ENCODE measurements at places on chromosomes 16 and 17.

DNA sequence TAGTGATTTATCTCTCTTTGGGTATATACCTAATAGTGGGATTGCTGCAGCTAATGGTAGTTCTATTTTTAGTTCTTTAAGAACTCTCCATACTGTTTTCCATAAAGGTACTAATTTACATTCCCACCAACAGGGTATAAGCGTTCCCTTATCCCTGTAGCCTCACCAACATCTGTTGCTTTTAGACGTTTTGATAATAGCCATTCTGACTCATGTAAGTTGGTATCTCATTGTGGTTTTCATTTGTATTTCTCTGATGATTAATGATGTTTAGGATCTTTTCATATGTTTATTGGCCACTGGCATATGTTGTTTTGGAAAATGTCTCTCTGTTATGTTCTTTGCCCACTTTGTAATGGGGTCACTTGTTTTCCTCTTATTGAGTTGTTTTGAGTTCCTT lies 88.5 kb upstream of the ZNF267 start:
- DNase-seq, result no peak

DNA sequence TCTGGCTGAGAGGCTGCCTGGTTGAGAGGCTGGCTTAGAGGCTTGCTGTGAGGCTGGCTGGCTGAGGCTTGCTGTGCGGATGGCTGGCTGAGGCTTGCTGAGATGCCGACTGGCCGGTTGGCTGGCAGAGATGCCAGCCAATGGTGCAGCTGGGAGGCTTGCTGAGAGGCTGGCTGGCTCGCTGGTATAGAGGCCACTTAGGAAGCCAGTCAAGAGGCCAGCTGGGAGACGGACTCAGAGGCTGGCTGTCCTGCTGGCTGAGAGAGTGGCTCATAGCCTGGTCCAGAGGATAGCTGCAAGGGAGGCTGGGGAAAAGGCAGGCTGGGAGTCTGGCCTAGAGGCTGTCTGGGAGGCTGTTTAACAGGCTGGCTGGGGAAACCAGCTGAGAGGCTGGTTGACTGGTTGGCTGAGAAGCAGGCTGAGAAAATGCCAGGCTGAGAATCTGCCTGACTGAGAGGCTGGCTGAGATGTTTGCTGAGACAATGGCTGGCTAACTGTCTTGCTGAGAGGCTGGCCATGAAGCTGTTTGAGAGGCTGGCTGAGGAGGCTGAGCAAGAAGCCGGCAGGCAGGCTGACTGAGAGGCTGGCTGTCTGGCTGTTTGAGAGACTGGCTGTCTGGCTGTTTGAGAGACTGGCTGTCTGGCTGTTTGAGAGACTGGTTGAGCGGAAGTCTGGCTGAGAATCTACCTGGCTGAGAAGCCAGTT lies 37.5 kb upstream of the ACSM2B start:
- DNase-seq, result no peak

GRCh38 chr17:57425903-57426880 lies 169.9 kb downstream of the MSI2 start:
- no peak for DNase-seq

- DNase-seq, result no peak
Observed at GRCh38 chr16:89482817-89483205, 7.5 kb downstream of the ANKRD11 start.

- DNase-seq, result no peak
Observed at GRCh38 chr16:77599793-77600415, 122.4 kb upstream of the NUDT7 start.

DNA sequence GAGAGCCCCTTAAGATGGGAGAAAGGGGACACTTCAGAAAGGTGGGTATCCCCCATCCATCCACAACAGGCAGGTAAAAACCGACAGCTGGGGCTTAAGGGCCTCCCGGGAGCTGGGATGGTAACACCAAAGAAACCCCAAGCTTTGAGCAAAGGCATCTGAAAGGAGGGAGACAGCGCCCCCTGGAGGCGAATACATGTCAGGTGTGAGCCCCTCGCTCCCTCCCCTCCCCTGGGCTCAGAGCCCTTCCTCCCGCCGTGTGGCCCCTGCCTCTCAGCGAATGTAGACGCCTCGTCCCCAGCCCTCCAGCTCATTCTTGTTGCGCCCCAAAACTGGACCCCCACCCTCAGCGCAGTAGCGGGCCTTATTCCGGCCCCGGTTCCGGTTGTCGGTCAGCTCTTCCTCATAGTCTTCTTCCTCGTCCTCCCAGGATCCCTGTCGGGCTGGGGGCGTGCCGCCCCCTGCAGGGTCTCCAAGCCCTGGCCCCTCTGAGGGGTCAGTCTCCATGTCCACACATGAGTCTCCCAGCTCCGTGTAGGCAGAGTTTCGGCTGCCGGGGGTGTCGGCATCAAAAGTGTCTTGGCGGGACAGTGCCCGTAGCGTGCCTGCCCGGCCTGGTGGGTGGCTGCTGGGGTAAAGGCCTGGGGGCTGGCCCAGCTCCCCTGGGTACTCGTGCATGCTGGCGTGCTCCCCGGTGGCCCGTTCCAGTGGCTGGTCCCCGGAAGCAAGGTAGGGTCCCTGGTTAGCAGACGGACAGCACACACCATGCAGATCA lies 9.1 kb upstream of the ARL5C start:
- DNase-seq, result peak; percentile 28

GRCh38 chr16:48434653-48435317 lies 49.6 kb upstream of the SIAH1 start:
- no peak for DNase-seq

DNA sequence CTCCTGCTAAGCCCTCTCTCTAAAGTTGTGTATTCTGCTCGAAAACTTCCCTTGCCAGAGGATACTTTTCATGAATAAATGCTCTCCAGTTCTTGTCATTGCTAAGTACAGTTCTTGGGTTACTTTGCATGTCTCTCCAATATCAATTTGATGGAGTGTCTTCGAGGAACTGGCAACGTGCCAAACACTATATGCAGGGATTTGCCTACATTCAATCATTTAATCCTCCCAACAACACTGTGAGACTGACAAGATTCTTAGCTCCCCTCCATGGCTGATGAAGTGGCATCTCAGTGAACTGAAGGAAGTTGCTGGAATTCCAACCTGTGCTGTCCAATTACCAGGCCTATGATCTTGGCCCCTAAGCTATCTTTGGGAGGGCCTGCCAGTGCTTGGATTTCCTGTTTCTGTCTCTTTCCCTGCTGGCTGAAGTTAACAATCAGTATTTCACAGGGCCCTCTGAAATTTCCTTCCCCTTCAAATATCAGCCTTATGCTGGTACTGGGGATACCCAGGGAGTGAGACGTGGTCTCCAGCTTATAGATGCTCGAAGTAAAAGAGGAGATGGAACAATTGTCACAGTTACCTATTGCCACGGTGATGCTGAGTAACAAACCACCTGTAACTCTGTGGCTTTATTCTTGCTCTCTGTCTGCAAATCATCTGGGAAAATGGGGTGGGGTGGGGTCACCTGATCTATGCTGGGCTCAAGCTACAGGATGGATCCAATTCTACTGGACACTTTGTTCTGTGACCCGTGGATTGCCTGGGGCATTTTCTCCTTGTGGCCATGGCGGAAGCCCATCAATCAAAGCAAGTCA lies 19.4 kb upstream of the CRISPLD2 start:
- DNase-seq, result no peak

GRCh38 chr16:14097182-14097959 lies 26.3 kb downstream of the MRTFB start:
- DNase-seq, result no peak

- DNase-seq, result no peak
Observed at GRCh38 chr16:79360267-79360666, 240.3 kb downstream of the MAF start.

DNA sequence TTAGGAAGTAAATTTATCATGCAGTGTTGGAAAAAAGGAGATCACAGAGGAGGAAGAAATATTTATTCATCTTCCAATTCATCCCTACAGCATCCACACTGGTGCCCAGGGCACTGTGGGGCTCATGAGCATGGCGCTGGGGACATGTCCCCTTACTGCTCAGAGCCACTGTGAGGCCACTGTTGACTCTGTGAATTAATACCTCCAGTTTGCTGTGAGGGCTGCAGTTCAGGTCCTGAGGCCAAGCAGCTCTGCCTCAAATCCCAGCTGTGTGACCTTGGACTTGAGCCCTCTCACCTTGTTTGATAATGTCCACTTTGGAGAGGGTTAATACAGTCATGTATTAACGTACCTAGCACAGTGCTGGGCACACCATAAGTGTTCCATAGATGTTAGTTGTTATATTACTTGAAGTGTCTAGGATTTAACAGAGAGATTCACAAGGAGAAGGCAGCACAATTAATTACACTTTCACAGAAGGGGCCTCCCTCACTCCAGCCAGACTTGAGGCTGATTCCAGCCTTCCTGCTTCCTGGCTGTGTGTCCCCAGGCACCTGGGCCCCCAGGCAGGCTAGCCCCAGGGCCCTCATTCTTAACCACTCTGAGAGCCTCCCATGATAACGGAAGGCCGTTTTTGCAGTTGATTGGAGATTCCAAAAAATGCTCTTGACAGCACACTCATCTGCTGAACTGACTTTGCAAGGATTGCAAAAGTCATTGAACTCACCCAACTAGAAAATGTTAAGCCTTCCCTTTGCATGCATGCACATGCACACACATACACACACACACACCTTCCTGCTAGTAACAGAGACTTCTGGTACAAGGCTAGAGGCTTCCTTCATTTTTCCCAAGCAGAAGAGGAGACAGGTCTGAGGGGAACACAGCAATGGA lies 29.4 kb downstream of the KATNIP start:
- DNase-seq, result no peak

DNA sequence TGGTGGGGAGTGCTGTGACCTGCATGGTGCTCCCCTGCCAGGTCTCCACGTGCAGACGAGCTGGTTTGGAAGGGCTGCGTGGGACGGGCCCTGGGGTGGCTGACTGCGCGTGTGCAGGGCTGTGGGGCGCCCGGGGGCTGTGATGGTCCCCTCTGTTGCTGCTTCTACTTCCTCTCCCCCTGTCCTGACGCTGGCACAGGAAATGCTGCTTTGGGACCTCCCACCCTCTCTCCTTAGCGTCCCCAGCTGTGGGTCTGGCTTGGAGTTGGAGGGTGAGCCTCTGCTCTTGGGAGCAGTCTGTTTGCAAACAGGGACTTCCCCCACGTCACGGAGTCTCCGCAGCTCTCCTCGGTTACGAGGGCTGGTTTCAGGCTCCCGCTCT lies 35.2 kb downstream of the TSC2 start:
- no peak for DNase-seq

GRCh38 chr17:18111330-18111971 lies 2.9 kb downstream of the MYO15A start:
- DNase-seq, result no peak

DNA sequence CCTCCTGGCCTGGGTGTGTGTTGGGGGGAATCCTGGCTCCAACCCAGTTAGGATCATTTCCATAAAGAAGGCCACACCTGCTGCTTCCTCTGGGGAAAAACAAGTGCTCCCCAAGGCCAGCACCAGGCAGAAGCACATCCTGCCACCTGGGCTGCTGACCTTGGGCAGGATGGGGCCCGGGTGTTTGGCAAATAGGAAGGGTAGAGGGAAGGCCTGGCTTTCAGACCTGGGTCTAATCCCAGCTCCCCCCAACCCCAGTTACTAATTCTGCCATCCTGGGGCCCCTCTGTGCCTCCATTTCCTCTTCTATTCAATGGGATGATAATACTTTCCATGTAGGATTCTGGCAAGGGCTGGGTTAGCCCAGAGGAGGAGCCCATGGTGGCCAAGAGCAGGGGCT lies 3.0 kb upstream of the NLRC5 start:
- DNase-seq, result no peak

DNA sequence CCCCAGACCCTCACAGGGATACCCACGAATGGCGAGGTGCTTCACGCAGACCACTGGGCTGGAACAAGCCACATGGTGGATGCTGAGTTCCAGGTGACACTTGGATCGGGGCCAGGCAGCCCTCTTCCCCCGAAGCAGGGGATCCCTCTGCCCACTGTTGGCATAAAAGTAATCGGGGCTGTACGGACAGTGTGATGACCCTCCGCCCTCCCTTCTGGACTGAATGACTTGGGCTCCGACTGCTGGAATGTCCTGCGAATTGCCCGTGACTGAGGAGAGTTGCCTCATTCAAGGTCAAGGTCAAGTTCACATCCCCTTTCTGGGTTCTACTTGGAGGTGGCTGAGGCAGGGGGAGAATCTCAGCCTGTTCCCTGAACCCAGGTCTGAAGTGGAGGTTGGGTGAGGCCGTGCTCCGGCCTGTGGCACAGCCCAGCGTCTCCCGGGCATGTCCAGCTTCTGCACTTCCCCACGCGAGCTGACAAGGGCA lies 28.5 kb upstream of the CREBBP start:
- no peak for DNase-seq

GRCh38 chr16:68331879-68332410 lies 21.1 kb downstream of the PRMT7 start:
- no peak for DNase-seq

DNA sequence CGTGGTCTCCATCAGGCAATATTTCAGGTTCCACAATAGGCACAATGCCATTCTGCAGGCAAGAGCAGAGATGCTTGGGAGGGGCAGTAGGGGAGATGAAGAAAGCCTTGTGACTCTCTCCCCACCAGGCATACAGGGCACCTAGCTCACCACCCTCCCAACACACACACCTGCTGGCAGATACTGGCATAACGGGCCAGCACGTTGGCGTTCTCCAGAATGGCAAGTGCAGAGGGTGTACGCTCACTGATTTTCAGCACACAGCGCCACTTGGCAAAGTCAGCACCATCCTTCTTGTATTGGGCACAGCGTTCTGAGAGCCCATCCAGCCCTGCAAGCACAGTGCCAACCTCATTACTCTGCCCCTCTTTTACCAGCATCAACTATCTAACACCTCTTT lies 2.2 kb downstream of the ALDOC start:
- no peak for DNase-seq

- no peak for DNase-seq
Observed at GRCh38 chr17:63930951-63931575, 1.1 kb downstream of the CD79B start.

- DNase-seq, result no peak
Observed at GRCh38 chr17:4509923-4510617, 11.4 kb downstream of the SPNS2 start.

DNA sequence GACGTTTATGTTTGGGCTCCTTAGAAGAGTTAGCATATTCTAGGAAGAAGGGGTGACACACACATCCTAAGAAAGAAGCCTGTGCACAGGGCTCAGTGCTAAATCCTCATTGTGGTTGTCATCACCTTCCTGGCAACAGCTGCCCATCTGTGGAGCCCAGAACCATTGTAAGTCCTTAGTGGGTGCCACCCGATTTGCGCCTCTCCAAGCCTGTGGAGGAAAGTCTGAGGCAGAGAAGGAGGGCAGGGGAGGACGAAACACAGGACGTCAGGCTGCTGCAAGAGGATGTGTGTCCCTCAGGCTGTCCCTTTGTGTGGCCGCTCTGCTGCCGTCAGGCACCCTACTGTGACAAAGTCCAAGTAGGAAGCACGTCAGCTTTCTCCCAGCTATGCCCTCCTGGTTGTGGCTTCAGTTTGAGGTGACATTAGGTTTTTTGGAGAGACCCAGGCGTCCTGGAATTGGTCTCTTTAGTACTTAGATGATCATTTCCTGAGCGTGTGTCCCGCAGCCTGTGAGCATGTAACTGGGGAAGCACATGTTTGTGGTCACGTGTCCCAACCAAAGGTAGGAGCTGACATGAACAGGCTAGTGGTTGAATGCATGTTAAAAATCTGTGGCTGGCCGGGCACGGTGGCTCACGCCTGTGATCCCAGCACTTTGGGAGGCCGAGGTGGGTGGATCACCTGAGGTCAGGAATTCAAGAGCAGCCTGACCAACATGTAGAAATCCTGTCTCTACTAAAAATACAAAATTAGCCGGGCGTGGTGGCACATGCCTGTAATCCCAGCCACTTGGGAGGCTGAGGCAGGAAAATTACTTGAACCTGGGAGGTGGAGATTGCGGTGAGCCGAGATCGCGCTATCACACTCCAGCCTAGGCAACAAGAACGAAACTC lies 10.7 kb downstream of the CLUAP1 start:
- no peak for DNase-seq

Measured in hippocampal formation (tissue), 2 donors.